ENCODE measurements at places on chromosomes 12 and 14.
A peak's percentile ranks its signal among the peaks of the same experiment; 100 is the strongest.

DNA sequence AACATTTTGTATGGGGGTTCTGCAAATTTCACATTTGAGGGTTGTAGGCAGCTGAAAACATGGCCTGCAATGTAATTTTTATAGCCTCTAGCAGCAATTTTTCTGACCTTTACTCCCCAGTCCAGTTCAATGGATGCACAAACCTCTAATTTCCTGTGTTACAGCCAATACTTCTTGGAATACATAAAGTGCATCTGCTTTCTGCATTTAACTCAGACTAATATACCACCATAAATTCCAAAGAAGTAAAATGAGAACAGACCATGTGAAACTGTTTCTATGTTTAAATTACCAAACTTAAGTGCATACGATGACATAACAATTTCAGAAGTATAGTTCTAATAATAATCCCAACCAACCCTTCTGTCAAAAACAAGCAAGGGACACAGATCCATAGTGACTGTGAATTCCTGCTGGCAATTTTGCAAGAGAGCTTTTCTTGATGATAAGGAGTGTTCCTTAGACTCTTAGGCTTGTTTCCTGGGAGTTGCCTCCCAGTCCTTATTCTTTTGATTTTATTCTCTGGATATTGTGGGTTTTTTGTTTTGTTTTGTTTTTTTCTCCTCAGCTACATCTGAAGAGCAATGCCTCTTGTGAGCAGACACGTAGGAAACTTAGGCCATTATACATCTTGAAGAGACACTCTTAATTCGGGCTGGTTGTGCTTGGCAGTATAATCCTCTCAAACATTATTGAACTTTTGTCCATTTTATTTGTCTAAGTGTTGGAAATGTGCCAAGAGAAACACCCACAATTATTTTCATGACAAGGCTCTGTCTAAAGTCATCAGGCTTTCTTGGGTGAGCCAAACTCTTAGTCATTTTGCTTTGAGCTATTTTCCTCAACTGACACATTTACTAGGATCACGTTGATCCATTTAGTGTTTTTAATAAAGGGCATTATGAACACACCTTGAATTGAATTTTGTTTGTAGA, 51.3 kb upstream of the RERGL start:
- H3K27ac ChIP-seq, result no peak overlapping the region
- H3K36me3 ChIP-seq, result no peaks in the 10 kb centered on the region
- H3K4me1 ChIP-seq, result no peaks in the 10 kb centered on the region
- no peaks in the 10 kb centered on the region for H3K27me3 ChIP-seq

DNA sequence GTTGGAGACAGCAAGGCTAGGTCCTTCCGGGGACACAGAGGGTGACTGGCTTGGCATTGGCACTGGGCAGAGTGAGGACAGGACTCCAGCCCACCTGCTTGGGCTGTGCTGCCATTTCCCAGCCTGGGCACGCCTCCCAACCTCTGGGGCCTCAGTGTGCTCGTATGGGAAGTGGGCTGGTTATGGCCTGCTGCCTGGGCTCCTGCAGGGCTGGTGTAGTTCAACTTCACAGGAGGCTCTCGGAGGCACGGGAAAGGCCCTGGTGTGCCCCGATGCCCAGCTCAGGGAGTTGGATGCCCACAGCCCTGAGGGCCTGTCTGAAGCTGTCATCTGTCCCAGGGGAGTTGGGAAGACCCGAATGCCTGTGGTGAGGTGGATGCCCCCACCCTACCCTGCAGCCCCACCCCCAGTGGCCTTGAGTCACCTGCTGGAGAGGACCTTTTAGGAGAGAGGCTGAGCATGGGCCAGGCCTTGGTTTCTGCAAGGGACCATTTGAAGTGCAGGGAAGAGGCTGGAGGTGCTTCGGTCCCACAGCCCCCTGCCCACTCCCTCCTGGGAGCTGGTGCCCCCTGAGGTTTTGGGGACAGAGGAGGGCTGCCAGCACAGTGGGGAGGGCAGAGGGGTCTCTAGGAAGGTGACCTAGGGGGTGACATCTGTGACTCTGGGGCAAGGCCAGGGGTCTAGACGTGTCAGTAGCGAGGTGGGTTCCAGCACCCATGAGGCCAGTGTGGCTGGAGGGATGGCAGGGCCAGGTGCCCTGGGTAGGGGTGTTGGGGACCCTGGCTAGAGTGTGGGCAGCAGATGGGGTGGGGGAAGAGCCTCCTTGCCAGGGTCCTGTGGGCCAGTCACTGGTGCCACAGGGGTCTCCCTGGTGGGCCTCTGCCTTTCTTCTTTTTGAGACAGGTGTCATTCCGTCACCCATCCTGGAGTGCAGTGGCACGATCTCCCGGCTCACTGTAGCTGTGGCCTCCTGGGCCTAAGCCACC, 9.1 kb downstream of the ULK1 start:
- peaks cover 3% of the 10 kb centered on the region for H3K36me3 ChIP-seq
- H3K4me3 ChIP-seq, result no peak overlapping the region
- H3K27me3 ChIP-seq, result no peaks in the 10 kb centered on the region

GRCh38 chr14:74648601-74649000, 36.6 kb upstream of the LTBP2 start:
- no peak overlapping the region for H3K4me3 ChIP-seq
- no peak for DNase-seq
- no peaks in the 10 kb centered on the region for H3K27me3 ChIP-seq
- H3K4me1 ChIP-seq, result no peaks in the 10 kb centered on the region

DNA sequence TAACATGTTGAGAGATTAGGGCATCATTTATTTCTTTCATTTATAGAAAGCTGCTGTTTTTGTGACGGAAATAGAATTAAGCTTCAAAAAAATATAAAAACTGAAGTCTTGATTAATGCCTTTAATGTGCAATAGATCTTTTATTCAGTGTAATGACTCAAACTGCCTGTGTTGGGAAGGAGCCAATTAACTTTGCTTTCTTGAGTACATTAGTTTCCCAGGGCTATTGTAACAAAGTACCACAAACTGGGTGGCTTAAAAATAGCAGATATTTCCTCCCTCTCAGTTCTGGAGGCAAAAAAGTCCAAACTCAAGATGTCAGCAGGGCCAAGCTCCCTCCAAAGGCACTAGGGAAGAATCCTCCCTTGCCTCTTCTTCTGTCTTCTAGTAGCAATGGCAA, 36.6 kb downstream of the EID3 start:
- no peaks in the 10 kb centered on the region for H3K4me1 ChIP-seq
- no peak for DNase-seq
- H3K27me3 ChIP-seq, result no peaks in the 10 kb centered on the region
- no peak overlapping the region for H3K27ac ChIP-seq
- H3K36me3 ChIP-seq, result peaks cover 37% of the 10 kb centered on the region

- no peaks in the 10 kb centered on the region for H3K4me1 ChIP-seq
- H3K4me3 ChIP-seq, result no peak overlapping the region
- H3K27ac ChIP-seq, result no peak overlapping the region
- no peaks in the 10 kb centered on the region for H3K36me3 ChIP-seq
Measured at GRCh38 chr12:89117448-89118034, 234.8 kb downstream of the DUSP6 start.

GRCh38 chr14:32134448-32135097, 57.5 kb downstream of the ARHGAP5 start:
- H3K4me1 ChIP-seq, result no peaks in the 10 kb centered on the region
- H3K27me3 ChIP-seq, result no peaks in the 10 kb centered on the region
- H3K4me3 ChIP-seq, result no peak overlapping the region
- H3K36me3 ChIP-seq, result no peaks in the 10 kb centered on the region
- no peak for DNase-seq

- H3K4me1 ChIP-seq, result no peaks in the 10 kb centered on the region
- H3K27ac ChIP-seq, result no peak overlapping the region
- H3K4me3 ChIP-seq, result no peak overlapping the region
- DNase-seq, result no peak
- H3K27me3 ChIP-seq, result no peaks in the 10 kb centered on the region
Measured at GRCh38 chr14:103296007-103296406, 38.0 kb upstream of the EIF5 start.

- no peak overlapping the region for H3K27ac ChIP-seq
- H3K4me3 ChIP-seq, result peak overlapping the region; percentile 55
- no peak for DNase-seq
- H3K27me3 ChIP-seq, result peaks cover 4% of the 10 kb centered on the region
- H3K36me3 ChIP-seq, result no peaks in the 10 kb centered on the region
Measured at GRCh38 chr14:91946622-91947474, 646 bp downstream of the FBLN5 start.

- H3K4me3 ChIP-seq, result no peak overlapping the region
- H3K4me1 ChIP-seq, result peaks cover 2% of the 10 kb centered on the region
- peaks cover 6% of the 10 kb centered on the region for H3K36me3 ChIP-seq
- no peaks in the 10 kb centered on the region for H3K27me3 ChIP-seq
Measured at GRCh38 chr12:113098441-113099028, 37.0 kb downstream of the RASAL1 start.

GRCh38 chr14:30069536-30069935, 141.9 kb upstream of the PRKD1 start:
- no peak for DNase-seq
- no peaks in the 10 kb centered on the region for H3K27me3 ChIP-seq
- no peak overlapping the region for H3K4me3 ChIP-seq

- H3K4me1 ChIP-seq, result no peaks in the 10 kb centered on the region
- no peak overlapping the region for H3K4me3 ChIP-seq
- no peaks in the 10 kb centered on the region for H3K27me3 ChIP-seq
- H3K36me3 ChIP-seq, result no peaks in the 10 kb centered on the region
- no peak for DNase-seq
- no peak overlapping the region for H3K27ac ChIP-seq
Measured at GRCh38 chr14:72549026-72549425, 344.9 kb downstream of the DPF3 start.

DNA sequence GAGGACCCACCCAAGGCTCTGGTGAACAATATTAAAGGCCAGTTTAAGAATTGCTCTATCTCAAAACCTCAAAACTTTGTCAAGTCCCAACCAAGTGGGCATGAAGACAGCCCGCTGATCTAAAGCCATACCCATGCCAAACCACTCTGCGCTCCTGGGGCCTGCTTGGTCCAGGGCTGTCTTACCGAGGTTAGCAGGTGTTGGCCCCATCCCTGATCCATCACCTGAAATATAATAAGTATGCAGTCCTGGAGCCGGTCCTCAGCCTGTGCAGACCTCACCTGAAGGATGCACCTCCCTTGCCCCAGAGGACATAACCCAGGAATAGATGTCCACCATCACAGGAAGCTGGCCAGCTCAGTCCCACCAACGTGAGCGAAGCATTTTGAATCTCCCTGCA, 198.3 kb upstream of the FKBP4 start:
- H3K4me1 ChIP-seq, result no peaks in the 10 kb centered on the region
- H3K27me3 ChIP-seq, result no peaks in the 10 kb centered on the region
- no peaks in the 10 kb centered on the region for H3K36me3 ChIP-seq
- H3K27ac ChIP-seq, result no peak overlapping the region
- H3K4me3 ChIP-seq, result no peak overlapping the region

DNA sequence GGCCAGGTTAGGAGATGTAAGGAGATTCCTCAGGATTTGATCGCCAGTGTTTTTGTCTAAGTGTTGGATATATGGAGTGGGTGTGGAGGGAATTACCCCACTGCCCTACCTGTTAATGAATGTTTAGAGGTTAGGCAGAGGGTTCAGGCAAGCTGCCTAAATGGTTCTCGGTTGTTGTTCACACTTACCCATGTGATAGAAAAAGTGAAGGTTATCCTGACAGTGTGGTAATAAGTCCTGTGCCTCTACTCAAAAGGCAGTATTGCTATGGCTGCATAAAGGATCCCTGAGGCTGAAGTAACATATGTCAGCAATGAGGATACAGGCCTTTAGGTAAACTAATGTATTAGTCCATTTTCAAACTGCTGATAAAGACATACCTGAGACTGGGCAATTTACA, 112.0 kb downstream of the GPHN start:
- no peak overlapping the region for H3K4me3 ChIP-seq
- no peak for DNase-seq
- no peaks in the 10 kb centered on the region for H3K4me1 ChIP-seq

DNA sequence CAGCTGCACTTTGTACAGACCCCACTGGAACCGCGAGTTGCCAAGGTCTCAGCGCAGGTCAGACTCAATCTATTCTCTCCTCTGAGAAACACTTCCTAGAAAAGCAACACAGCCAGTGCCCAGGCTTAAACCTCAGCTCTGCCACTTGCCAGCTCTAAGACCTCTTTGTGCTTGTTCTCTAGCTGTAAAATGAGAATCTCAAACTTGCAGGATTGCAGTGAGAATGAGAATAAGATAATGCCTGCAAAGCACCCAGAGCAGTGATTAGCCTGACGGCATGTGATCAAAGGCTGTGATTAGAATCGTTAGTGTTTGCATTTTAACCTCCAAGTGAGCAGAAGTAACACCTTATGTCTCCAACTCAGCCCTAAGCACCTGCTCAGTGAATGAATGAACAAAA, 21.3 kb downstream of the ANO2 start:
- no peaks in the 10 kb centered on the region for H3K36me3 ChIP-seq
- H3K27me3 ChIP-seq, result no peaks in the 10 kb centered on the region
- no peak for DNase-seq
- no peak overlapping the region for H3K4me3 ChIP-seq
- H3K4me1 ChIP-seq, result no peaks in the 10 kb centered on the region
- no peak overlapping the region for H3K27ac ChIP-seq

GRCh38 chr12:105223352-105223845, 12.6 kb downstream of the APPL2 start:
- no peak overlapping the region for H3K4me3 ChIP-seq
- no peak overlapping the region for H3K27ac ChIP-seq
- peaks cover 31% of the 10 kb centered on the region for H3K36me3 ChIP-seq
- no peak for DNase-seq
- H3K4me1 ChIP-seq, result no peaks in the 10 kb centered on the region

- H3K36me3 ChIP-seq, result no peaks in the 10 kb centered on the region
- H3K27me3 ChIP-seq, result no peaks in the 10 kb centered on the region
- no peaks in the 10 kb centered on the region for H3K4me1 ChIP-seq
- DNase-seq, result no peak
- H3K27ac ChIP-seq, result no peak within 1 kb of the TSS
Measured at GRCh38 chr12:23949348-23950209, at the start of gene SOX5. SOX5 (minus strand) TSS chr12:23949670; CDS start chr12:23949601, 69 bp downstream.

DNA sequence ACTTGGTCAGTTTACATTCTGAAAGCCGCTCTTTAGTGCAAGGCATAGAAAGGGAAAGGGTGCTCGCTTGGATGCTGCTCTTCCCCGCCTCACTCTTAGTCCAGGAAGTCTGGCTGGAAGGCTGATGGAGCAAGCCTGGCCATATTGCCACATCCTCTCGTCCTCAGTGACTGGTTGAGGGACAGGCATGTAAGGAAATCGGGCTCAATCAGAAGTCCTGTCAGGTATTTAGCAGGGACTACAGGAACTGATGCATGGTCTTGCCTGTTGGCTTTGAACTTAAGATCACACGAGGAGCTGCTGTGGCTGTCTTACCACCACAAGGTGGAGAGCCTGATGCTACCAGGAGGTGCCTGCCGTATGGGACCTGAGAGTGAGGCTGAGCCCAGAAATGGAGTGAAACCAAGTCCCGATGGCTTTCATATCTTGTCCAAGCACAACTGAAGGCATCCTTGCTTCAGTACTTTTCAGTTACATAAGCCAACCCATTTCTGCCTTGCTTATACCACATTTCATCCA, 10.7 kb upstream of the C12orf75 start:
- no peaks in the 10 kb centered on the region for H3K4me1 ChIP-seq
- H3K36me3 ChIP-seq, result no peaks in the 10 kb centered on the region
- H3K27me3 ChIP-seq, result no peaks in the 10 kb centered on the region
- no peak overlapping the region for H3K27ac ChIP-seq

- no peak for DNase-seq
- no peak overlapping the region for H3K4me3 ChIP-seq
- H3K27me3 ChIP-seq, result no peaks in the 10 kb centered on the region
- H3K36me3 ChIP-seq, result peaks cover 5% of the 10 kb centered on the region
Measured at GRCh38 chr12:123516216-123516780, 17.2 kb downstream of the RILPL1 start.

- H3K27ac ChIP-seq, result no peak overlapping the region
- peaks cover 8% of the 10 kb centered on the region for H3K27me3 ChIP-seq
- DNase-seq, result no peak
Measured at GRCh38 chr14:30271811-30272323, 287.1 kb upstream of the G2E3 start.

Data from effector memory CD4-positive, alpha-beta T cell (primary cell).